ENCODE measurements at places on chromosomes 7 and 10.

DNA sequence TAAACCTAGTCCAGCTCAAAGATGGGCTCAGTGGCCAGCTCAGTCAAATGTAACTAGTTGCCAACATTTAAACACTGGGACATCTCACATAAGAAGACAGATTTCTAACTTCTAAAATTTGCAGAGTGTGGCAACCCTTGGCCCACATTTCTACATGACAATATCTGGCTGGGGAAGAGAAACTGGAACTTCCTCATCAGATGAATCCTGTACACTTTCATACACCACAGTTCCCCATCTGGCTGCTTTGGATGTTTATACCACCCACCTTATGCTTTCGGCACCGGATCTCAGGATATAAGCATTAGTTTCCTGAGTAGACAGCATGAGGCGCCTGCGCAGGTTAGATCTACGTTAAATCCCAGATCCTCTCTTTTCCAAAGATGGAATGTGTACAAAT, 199.3 kb downstream of the PRKG1 start:
- DNase-seq: no peak

GRCh38 chr7:134362587-134363483, 46.1 kb upstream of the SLC35B4 start:
- no peak for DNase-seq

DNA sequence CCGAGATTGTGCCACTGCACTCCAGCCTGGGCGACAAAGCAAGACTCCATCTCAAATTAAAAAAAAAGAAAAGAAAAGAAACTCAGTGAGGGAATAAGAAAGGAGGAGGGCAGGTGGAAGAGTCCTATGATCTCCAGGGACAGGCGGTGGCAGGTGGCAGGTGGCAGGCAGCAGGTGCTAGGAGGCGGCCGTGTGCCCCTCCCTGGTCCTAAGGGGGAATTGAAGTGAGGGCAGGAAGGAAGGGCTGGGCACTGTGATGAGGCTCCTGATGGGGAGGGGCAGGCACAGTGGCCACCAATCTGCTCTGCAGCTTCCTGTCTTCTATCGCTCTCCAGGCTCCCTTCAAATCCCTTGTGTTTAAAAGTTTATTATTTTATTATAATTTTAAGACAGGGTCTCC, 41.2 kb upstream of the UBE3C start:
- DNase-seq: no peak

- no peak for DNase-seq
Measured at GRCh38 chr10:23173214-23174073, 18.7 kb upstream of the PTF1A start.

- DNase-seq: no peak
Measured at GRCh38 chr7:32299133-32299702, 191.0 kb downstream of the LSM5 start.

DNA sequence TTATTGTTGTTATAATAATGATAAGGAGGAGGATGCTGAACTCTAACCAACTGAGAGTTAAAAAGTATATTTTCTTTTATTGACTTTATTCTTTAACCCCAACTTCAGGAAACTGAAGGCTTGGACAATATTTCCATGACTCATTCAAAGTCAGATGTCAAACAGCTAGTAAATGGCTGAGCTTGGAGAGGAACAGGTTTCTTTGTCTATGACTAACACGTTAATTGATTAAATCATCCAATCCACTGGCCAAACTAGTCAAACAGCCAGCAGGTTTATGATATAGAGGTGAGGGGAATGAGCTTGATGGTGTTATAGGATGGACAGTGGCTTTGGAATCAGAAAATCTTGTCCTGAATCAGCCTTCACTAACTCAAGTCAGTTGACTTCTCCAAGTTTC, 119.1 kb upstream of the WDR11 start:
- DNase-seq: no peak

DNA sequence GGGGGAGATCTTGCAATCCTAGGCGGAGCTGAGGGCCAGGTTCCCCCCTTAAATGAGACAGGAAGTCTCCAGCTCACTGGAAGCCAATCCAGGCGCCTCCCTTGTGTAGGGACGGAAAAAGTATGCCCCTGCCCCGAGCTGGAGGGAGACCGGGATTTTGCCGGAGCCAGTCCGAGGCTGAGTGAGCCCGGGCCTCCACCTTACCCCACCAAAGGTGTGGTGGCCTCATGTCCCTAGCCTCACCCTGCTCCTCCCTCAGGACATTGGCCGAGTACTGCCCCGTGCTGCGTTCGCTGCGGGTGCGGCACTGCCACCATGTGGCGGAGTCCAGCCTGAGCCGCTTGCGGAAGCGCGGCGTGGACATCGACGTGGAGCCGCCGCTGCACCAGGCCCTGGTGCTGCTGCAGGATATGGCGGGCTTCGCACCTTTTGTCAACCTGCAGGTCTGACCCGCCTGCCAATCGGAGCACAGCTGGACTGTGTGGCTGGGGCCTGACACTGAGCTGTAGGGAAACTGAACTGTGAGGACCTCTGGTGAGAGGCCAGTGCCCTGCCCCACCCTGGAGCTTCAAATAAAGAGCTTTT, 2.0 kb downstream of the FBXL15 start:
- DNase-seq: peak; percentile 54

DNA sequence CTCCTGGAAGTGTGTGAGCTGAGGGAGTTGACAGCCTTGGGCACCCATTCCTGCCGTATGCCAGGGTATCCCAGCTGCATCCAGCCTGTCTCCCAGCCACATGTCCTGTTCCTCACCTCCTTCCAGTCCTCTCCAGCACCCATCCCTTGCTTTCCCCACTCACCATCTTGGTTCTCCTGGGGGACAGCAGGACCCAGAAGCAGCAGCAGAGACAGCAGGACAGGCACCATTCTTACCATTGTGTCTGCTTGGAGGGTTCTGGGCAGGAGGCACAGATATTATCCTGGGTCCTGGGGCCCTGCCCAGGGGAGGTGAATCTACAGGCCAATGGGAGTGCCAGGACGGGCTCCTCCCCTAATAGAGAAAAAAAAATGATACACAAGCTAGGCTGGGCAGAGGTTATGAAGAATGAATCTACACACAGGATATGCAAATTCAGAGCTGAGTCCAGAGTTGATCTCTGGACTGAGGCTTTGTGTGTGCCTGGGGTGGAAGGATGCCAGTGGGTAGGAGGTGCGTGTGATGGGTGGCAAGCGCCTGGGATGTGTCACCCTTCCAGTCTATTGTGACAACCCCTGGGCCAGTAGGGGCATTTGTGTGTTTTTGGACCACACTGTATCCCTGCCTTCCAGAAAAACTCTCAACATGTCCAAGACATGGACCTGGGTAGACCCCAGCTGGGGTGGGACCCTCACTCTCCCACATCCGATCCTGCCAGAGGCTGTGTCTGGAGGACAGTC, at the start of gene AZGP1:
Gene AZGP1, minus strand, starts transcription at position 250 of the 740 bp plus-strand sequence. Its CDS starts 11 bp downstream, at position 239.
- no peak for DNase-seq

GRCh38 chr7:131189488-131189887, 138.2 kb upstream of the MKLN1 start:
- peak; percentile 23 for DNase-seq

- DNase-seq: no peak
Measured at GRCh38 chr10:98533241-98533640, 86.5 kb upstream of the HPS1 start.

GRCh38 chr7:11424006-11424405, 408.0 kb downstream of the THSD7A start:
- DNase-seq: no peak

Data from stimulated activated CD4-positive, alpha-beta T cell treated with anti-CD3 and anti-CD28 coated beads, Interleukin-1b, Interleukin-23, amount 100 ng/mL, for 48 hours (primary cell).